Umbilical cord (tissue), 2 donors: ENCODE measurements at places on chromosomes 3 and 15. TPM values are rescaled to one million over a fixed set of nuclear protein-coding genes. Genes with fewer than 3 reads are reported as not detected.

- DNase-seq, result peak; percentile 55
These were observed 2.7 kb downstream of the LMAN1L start for GRCh38 chr15:74815121-74815934.

ARGFX gene
- 16.1 TPM for total RNA-seq

GRCh38 chr3:174223042-174223441, 636.1 kb upstream of the NAALADL2 start:
- DNase-seq, result no peak

CASR gene
- total RNA-seq, result 1.4 TPM

RASL12 gene
- 107 TPM for total RNA-seq

PPIB gene
- total RNA-seq, result 384 TPM

- no peak for DNase-seq
These were observed 1.8 kb downstream of the PSTPIP1 start for GRCh38 chr15:76996526-76997401.

- no peak for DNase-seq
These were observed 217.9 kb downstream of the TBC1D2B start for GRCh38 chr15:77859491-77860060.

DNA sequence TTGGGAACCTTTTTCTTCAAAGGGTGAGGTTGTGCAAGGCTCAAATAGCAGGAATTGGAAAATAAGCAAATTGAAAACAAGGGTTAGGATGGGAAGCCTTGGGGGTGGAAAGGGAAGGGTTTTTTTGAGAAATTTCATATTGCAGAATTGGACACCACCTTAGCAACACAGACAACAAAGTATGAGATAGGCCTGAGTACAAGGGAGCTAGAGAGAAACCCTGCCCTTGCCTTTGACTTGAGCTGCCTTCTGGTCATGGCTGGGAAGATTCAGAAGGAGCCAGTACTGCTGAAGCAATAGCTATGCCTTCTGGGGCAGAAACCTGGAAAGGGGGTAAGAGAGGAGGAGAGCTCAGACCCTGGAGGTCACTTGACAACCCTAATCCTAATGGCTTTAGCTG, 445.6 kb downstream of the ERC2 start:
- DNase-seq, result no peak

PARP9 gene
- 31.5 TPM for total RNA-seq

DNA sequence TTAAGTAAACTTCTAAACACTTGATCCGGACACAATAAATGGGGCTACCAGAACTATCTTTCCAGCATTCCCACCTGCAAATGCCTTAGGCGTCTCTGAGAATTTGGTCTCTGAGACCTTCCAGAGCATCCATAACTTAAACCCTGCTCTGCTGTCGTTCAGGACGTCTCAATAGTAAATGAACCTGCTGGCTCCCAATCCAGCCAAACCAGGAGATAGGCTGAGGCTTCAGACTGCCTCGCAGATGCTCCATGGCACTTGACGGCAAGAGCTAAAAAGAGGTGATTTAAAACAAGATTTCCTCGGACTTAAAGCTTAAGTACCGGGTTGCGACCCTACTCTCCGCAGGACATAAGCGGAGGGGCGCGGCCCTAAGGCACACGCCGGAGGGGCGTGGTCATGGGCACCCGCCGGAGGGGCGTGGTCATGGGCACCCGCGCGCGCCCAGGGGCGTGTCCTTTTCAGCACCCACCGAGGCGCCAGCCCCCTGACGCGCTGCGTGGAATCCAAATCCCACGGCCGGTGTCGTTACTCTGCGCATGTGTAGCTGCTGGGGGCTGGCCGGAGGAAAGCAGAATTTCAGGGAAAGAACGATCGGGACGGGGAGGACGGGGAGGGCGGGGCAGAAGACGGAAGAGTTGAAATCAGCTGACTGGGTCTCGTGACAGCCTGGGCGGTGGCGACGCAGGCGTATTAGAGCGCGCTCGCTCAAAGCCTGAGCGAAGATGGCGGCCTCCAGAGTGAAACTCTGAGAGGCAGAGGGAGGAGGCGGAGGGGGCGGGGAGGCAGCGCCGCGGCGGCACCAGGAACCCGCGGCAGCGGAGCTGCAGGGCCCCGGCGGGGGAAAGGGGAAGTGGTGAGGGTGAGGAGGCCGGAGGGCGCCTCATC, at the start of gene DNAJC13:
DNAJC13 (plus strand) TSS at position 696 of the 888 bp plus-strand sequence. CDS start 17,049 bp downstream, outside the sequence.
- peak; percentile 98 for DNase-seq

DNA sequence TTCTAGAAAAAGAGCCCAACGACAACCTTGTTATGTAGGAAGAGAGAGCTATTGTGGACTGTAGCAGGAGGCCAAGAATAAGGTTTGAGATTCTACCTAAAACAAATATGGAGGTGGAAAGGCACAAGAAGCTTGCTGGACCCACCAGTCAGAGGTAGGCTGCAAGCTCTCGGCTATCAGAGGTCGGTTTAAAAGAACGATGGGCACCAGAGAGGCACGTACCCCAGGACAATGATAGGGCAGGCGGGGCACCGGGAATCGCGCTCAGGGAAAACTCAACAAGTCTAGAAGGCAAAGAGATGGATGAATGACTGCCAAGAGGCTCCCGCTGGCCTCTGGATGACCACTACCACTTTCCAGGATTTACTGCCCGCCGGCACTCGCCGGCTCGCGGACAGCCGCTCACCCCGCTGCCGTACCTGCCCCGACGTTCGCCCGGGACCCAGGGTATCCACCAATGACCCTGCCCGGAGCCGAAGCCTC, 1.1 kb downstream of the HDGFL3 start:
- DNase-seq, result peak; percentile 20

RETNLB gene
- not detected for total RNA-seq

- DNase-seq, result no peak
These were observed 417.1 kb upstream of the ARHGEF26 start for GRCh38 chr3:153704115-153704514.

GRCh38 chr15:45588219-45588875, 1.2 kb downstream of the BLOC1S6 start:
- no peak for DNase-seq

DNA sequence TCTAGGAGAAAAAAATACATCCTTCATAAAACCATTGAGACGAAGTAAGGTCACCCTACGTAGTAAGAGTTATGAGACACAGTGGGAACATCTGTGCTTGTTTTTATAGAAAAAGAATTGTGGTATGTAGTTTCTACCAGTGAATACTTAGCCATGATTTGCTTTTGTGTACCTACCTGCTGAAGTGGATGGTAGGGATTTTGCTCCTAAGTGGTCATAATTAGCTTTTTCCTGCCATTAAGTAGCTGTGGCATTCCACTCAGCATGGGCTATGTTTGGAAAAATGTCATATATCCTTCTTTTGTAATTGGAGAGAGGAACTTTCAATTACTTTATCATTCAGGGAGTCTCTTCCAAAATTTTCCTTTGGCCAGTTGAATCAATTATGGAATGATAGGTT, 63.7 kb downstream of the CHD2 start:
- no peak for DNase-seq

LRTM1 gene
- total RNA-seq, result not detected

GJD2 gene
- 5.1 TPM for total RNA-seq

GRCh38 chr3:138222131-138222941, 35.2 kb downstream of the ARMC8 start:
- no peak for DNase-seq

GRCh38 chr3:61155701-61156292, 95.5 kb downstream of the FHIT start:
- no peak for DNase-seq

GCNT3 gene
- 25.0 TPM for total RNA-seq

DOCK3 gene
- 0.72 TPM for total RNA-seq

MUSTN1 gene
- total RNA-seq, result 6.7 TPM

WNT7A gene
- total RNA-seq, result 1.4 TPM

OSTN gene
- 52.5 TPM for total RNA-seq

CPNE9 gene
- total RNA-seq, result not detected

- no peak for DNase-seq
These were observed 17.0 kb upstream of the GHSR start for GRCh38 chr3:172465281-172465680.

DNA sequence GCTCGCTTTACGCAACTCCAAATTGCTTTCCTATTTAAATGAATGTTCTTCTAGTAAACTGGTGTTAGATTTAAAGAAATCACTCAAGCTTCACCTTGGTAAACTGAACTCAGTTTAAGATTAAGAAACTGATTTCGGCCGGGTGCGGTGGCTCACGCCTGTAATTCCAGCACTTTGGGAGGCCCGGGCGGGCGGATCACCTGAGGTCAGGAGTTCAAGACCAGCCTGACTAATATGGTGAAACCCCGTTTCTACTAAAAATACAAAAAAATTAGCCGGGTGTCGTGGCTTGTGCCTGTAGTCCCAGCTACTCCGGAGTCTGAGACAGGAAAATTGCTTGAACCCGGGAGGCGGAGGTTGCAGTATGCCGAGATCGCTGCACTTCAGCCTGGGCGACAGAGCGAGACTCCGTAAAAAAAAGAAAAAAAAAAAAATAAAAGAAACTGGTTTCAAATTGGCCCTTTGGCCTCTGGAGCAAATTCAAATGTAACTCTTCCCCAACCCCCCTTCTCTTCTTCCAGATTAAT, 1.7 kb downstream of the SKIL start:
- DNase-seq, result no peak

STRA6 gene
- 35.6 TPM for total RNA-seq

DNA sequence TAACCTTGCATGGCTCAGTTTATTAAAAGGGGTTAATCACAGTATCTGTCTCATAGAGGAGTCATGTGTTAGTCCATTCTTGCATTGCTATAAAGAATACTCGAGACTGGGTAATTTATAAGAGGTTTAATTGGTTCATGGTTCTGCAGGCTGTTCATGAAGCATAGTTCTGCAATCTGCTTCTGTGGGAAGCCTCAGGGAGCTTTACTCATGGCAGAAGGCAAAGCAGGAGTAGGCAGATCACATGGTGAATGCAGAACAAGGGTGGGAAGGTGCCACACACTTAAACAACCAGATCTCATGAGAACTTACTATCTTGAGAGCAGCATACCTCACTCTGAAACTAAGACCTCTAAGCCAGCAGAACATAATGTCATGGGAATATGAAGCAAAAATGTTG, 42.2 kb upstream of the PTX3 start:
- no peak for DNase-seq

DNA sequence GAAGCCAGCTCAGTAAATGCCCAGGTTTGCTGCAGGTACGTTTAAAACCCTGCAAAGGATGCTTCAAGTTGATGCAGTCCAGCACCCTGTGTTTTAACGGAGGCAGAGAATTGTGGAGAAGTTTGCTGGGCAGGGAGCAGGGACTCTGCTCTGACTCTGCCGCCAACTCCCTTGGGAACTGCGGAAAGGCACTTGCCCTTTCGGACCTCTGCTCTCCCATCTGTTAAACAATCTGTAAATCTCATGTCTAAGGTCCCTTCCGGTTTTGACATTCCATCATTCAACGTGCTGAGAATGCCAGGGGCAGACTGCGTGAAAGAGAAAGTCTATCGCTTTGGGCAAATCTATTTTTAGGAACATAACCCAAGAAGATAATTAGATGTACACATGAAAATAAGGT, 184.5 kb downstream of the OPA1 start:
- DNase-seq, result no peak

DNA sequence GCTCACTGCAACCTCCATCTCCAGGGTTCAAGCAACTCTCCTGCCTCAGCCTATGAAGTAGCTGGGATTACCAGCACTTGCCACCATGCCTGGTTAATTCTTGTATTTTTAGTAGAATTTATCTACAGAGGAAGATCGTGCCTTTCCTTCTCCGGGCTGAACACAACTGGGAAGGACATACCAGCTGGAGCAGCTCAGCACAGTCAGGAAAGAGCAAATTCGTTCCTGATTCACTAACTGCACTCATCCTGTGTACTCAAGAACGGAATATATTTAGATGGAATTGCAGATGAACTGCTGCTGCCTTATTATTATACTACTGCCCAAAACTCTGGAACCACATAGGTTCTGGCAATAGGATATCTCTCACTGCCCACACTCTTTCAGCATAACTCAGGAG, 27.1 kb upstream of the P4HTM start:
- DNase-seq, result no peak

LXN gene
- 11.8 TPM for total RNA-seq

DNA sequence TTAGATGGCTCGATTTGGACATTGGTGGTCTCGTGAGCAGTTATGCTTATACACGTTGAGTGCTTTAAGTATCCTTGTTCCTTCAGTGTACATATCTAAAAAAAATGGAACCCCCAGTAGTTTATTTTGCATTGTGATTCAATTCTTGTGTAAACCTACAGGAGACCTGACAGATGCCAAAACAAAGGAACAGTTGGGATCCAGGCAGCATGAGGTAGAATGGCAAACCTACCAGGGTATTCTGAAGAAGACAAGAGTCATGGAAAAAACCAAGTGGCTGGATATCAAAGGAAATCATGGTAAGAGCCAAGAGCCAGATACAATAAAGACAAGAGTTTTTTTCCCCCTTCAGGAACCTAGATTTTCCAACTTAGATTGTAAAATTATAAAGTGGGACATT, 2.0 kb downstream of the TMEM62 start:
- DNase-seq, result no peak

- peak; percentile 60 for DNase-seq
These were observed 32.1 kb downstream of the RBMS3 start for GRCh38 chr3:29312960-29313452.

LRRC49 gene
- 28.9 TPM for total RNA-seq

DNA sequence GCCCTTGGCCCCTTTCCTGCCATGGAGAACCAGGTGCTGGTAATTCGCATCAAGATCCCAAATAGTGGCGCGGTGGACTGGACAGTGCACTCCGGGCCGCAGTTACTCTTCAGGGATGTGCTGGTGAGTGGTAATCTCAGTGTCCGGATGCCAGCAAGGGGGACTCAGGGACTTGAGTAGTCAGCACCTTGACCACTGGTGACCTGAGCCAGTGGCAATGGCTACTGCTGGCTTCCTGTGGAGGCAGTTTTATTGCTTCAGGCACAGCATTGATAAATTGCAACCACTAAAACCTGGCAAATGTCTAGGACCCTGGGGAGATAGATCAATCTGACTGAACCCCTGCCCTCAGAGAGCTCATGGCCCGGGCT, 830 bp downstream of the MAP2K5 start:
- no peak for DNase-seq

CPN2 gene
- not detected for total RNA-seq

MESP2 gene
- not detected for total RNA-seq

DNA sequence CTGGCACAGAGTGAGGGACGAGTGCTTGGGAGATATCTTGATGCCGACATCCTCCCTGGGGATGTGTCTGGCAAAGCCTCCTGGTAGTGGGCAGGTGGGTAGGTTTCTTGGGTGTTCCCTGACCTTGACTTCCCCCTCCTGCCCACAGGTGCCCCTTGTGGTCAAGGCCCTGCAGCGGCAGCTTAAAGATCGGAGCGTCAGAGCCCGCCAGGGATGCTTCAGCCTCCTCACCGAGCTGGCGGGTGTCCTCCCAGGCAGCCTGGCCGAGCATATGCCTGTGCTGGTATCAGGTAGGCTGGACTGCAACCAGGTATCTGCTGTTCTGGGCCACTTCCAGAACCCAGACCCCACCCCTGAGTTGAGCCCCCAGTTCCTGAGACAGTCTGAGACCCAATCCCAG, 19.2 kb downstream of the CAND2 start:
- DNase-seq, result no peak

- no peak for DNase-seq
These were observed 16.0 kb downstream of the DNAJC19 start for GRCh38 chr3:180973543-180973942.

DNA sequence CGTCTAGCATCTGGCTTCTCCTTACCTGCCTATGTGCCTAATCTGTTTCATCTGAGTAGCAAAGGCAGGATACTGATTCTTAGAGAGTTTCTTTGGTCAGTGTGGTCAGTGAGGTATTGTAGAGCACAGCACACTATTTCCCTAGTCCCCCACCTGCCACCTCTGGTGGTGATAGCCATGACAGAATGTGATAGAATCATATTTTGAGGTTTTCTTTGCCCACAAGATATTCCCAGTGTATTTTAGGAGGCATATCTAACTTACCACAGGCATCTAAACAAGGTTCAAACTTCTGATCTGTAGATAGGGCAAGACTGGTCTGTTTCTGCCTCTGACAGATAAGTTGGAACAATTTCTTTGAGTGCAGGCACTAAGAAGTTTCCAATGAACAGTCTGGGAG, 188.0 kb downstream of the SOX2 start:
- no peak for DNase-seq
